ENCODE measurements at places on chromosomes 1 and 21. TPM values are rescaled to one million over a fixed set of nuclear protein-coding genes. Genes with fewer than 3 reads are reported as not detected.

The SPATA17 gene
- total RNA-seq = 2.1 TPM

The OR2T11 gene
- total RNA-seq = not detected

The PCP4 gene
- not detected for total RNA-seq

The XCL1 gene
- not detected for total RNA-seq

The URB1 gene
- 12.1 TPM for total RNA-seq

The DNAI4 gene
- total RNA-seq = 0.51 TPM

The OR14K1 gene
- not detected for total RNA-seq

The RYR2 gene
- total RNA-seq = not detected

The FCAMR gene
- total RNA-seq = not detected

The ALG14 gene
- 3.5 TPM for total RNA-seq

The MSH4 gene
- total RNA-seq = not detected

The TRIM46 gene
- total RNA-seq = 2.4 TPM

The TMEM200B gene
- total RNA-seq = not detected

The SLAMF1 gene
- total RNA-seq = not detected

The PCBP3 gene
- 1.1 TPM for total RNA-seq

The ETV3L gene
- not detected for total RNA-seq

The MCOLN2 gene
- 2.3 TPM for total RNA-seq

The ST6GALNAC3 gene
- total RNA-seq = 0.77 TPM

The GJA9 gene
- total RNA-seq = not detected

The SLC9A1 gene
- 15.4 TPM for total RNA-seq

The OR2T2 gene
- not detected for total RNA-seq

The CHTOP gene
- 68.7 TPM for total RNA-seq

The RAB3B gene
- 6.0 TPM for total RNA-seq

The MOB3C gene
- total RNA-seq = 3.7 TPM

The FABP3 gene
- not detected for total RNA-seq

The ZBTB8B gene
- total RNA-seq = not detected

The BRDT gene
- not detected for total RNA-seq

The CD164L2 gene
- not detected for total RNA-seq

The TOE1 gene
- 12.5 TPM for total RNA-seq

The CYP4Z1 gene
- not detected for total RNA-seq

The MPL gene
- total RNA-seq = not detected

The EFCAB7 gene
- total RNA-seq = 2.3 TPM

The SAMD11 gene
- 16.3 TPM for total RNA-seq

The OLFML2B gene
- total RNA-seq = 0.61 TPM

The MIB2 gene
- 19.5 TPM for total RNA-seq

The MTHFR gene
- total RNA-seq = 4.5 TPM

The IL19 gene
- 0.13 TPM for total RNA-seq

The HTR6 gene
- 0.15 TPM for total RNA-seq

The CELF3 gene
- not detected for total RNA-seq

The SFN gene
- 710 TPM for total RNA-seq

The METTL13 gene
- total RNA-seq = 42.7 TPM

The SELENBP1 gene
- total RNA-seq = 6.5 TPM

The AGBL4 gene
- total RNA-seq = not detected

The FAM43B gene
- total RNA-seq = 5.2 TPM

The NR1I3 gene
- total RNA-seq = not detected

The NR0B2 gene
- total RNA-seq = not detected

The ATP5IF1 gene
- 165 TPM for total RNA-seq

The RNU1-2 gene
- total RNA-seq = not detected

The CCDC27 gene
- not detected for total RNA-seq

The LAMC2 gene
- 24.4 TPM for total RNA-seq

The ITLN2 gene
- total RNA-seq = 0.85 TPM

The ILDR2 gene
- total RNA-seq = not detected

The MTFR1L gene
- 26.8 TPM for total RNA-seq

The GSTM5 gene
- total RNA-seq = not detected

The OR2T1 gene
- total RNA-seq = not detected

The LMOD1 gene
- total RNA-seq = not detected

The CFAP410 gene
- total RNA-seq = 11.5 TPM

Measured in A549 treated with Mapracorat at 1 μM for 4 hours (cell line).